ENCODE measurements at places on chromosomes 7 and 10. TPM values are rescaled to one million over a fixed set of nuclear protein-coding genes. Genes with fewer than 3 reads are reported as not detected.

ZNF117 gene
- 4.7 TPM for polyA plus RNA-seq

MARVELD1 gene
- 8.3 TPM for polyA plus RNA-seq

SPDYE8 gene
- polyA plus RNA-seq: not detected

INMT gene
- polyA plus RNA-seq: 34.5 TPM

TMEM184A gene
- 6.8 TPM for polyA plus RNA-seq

PALD1 gene
- 3.0 TPM for polyA plus RNA-seq

CDK13 gene
- 15.5 TPM for polyA plus RNA-seq

GIMAP2 gene
- polyA plus RNA-seq: 6.7 TPM

STEAP1B gene
- not detected for polyA plus RNA-seq

CLEC5A gene
- polyA plus RNA-seq: not detected

IL2RA gene
- polyA plus RNA-seq: 0.54 TPM

DRGX gene
- not detected for polyA plus RNA-seq

ZC3HAV1 gene
- 11.1 TPM for polyA plus RNA-seq

VSTM4 gene
- polyA plus RNA-seq: 7.4 TPM

LRIT2 gene
- not detected for polyA plus RNA-seq

SIRT1 gene
- polyA plus RNA-seq: 5.0 TPM

VAX1 gene
- polyA plus RNA-seq: not detected

XRCC2 gene
- 0.22 TPM for polyA plus RNA-seq

TAS2R41 gene
- polyA plus RNA-seq: not detected

C10orf105 gene
- polyA plus RNA-seq: not detected

WNT8B gene
- 0.60 TPM for polyA plus RNA-seq

VPS26A gene
- 38.9 TPM for polyA plus RNA-seq

NCF1 gene
- 0.92 TPM for polyA plus RNA-seq

SEMA3A gene
- polyA plus RNA-seq: 0.34 TPM

CUZD1 gene
- polyA plus RNA-seq: 0.65 TPM

DENND2A gene
- polyA plus RNA-seq: 6.5 TPM

FXYD4 gene
- 392 TPM for polyA plus RNA-seq

PITX3 gene
- polyA plus RNA-seq: 0.39 TPM

CPA2 gene
- not detected for polyA plus RNA-seq

AKR1C4 gene
- polyA plus RNA-seq: not detected

CALHM3 gene
- polyA plus RNA-seq: not detected

SSC4D gene
- polyA plus RNA-seq: 12.9 TPM

ITGB8 gene
- polyA plus RNA-seq: 10.3 TPM

DLX5 gene
- polyA plus RNA-seq: not detected

CDC14C gene
- polyA plus RNA-seq: not detected

ACSL5 gene
- polyA plus RNA-seq: 5.6 TPM

TWNK gene
- polyA plus RNA-seq: 3.8 TPM

INA gene
- polyA plus RNA-seq: not detected

MMP21 gene
- polyA plus RNA-seq: not detected

LYZL1 gene
- polyA plus RNA-seq: not detected

ELMO1 gene
- polyA plus RNA-seq: 6.0 TPM

PIK3CG gene
- polyA plus RNA-seq: 0.15 TPM

VWA2 gene
- 0.17 TPM for polyA plus RNA-seq

KAZALD1 gene
- 9.7 TPM for polyA plus RNA-seq

TMEM176A gene
- 513 TPM for polyA plus RNA-seq

RNF32 gene
- polyA plus RNA-seq: 1.6 TPM

DKK1 gene
- not detected for polyA plus RNA-seq

C10orf53 gene
- polyA plus RNA-seq: not detected

PHYHIPL gene
- polyA plus RNA-seq: 19.2 TPM

PDIA4 gene
- polyA plus RNA-seq: 69.9 TPM

SRRM3 gene
- 0.99 TPM for polyA plus RNA-seq

PRSS37 gene
- not detected for polyA plus RNA-seq

RADIL gene
- polyA plus RNA-seq: 1.7 TPM

SRGN gene
- polyA plus RNA-seq: 65.7 TPM

NUTM2E gene
- 0.22 TPM for polyA plus RNA-seq

OIT3 gene
- not detected for polyA plus RNA-seq

STRIP2 gene
- polyA plus RNA-seq: 9.0 TPM

PTPRN2 gene
- 6.2 TPM for polyA plus RNA-seq

MLXIPL gene
- 27.9 TPM for polyA plus RNA-seq

All from kidney (tissue), 22 donors.